ENCODE measurements at places on chromosomes 3 and 15. TPM values are rescaled to one million over a fixed set of nuclear protein-coding genes. Genes with fewer than 3 reads are reported as not detected.

GPR62 gene
- polyA plus RNA-seq = 0.18 TPM

ZNF662 gene
- polyA plus RNA-seq = 23.4 TPM

PPM1L gene
- polyA plus RNA-seq = 4.5 TPM

DNA sequence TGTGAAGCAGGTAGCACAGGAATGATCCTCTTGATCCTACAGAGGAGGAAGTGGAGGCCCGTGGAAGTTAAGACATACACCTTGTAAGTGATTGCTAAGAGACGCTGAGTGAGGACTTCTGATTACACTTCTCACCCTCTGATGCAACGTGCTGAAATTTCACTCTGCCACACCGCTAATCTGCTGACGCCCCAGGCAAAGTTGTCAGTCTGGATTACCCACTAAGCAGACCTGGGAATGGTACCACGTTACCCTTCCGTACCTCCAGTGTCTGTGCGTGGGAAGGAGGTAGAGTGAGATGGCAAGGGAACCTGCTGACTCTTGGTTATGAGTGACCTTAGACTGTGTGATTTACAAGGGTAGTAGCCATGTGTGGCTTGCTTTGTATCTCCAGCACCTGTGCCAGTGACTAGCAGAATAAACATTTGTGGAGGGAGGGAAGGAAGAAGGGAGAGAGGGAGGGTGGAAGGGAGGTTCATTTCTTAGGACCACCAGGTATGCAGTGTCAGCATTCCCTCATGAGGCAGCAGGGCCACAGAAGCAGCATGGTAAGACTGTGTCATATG is 115.0 kb downstream of the ALDH1A2 start:
- DNase-seq = no peak

DNA sequence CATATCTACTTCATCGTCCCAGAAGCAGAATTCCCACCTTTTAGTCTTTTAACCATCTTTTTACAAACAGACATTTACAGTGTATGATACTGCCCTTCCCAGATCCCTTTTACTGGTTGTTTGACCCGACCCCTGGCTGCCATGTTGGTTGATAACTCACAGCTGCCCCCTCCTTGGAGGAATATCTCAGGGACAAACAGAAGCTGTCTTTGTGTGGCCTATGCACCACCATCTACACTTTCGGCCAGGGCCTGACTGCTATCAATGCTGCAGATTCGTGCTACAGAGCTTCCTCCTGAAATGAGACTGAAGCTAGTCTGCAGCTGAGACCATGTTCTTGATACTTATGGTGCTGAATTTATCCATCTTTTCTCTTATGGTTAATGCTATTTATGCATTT is 6.6 kb upstream of the POLQ start:
- DNase-seq = no peak

DNA sequence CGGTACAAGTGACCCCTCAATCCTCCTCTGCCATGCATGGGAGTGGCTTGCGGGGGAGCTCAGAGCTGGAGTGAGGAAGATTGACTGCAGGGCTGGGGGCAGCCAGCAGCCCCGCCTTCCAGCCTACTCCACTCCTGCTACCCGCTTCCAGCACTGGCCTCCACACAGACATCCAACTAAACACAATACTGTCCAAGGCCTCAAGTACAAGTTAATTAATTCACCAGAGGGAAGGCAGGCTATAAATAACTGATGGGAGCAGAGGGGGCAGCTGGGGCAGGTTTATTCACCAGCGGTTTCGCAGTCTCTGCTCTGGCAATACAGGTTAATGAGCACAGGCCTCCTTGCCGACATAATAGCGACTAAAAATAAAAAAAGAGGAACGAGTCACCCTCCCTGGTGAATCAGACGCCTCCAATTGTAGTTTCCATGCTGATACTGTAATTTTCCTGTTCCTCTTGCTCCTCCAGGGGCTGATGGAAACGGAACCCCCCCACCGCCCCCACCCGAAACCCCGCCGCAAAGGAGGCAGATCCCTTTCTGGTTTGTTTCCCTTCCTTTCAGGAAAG is 166.4 kb upstream of the TLE3 start:
- DNase-seq = no peak

All from large intestine (tissue), 12 donors.